Dermis microvascular lymphatic vessel endothelial cell (primary cell): ENCODE measurements at places on chromosomes 4 and X. TPM values are rescaled to one million over a fixed set of nuclear protein-coding genes. Genes with fewer than 3 reads are reported as not detected.

- DNase-seq, result no peak
Observed at GRCh38 chrX:18894156-18894555, 89.8 kb downstream of the PHKA2 start.

DNA sequence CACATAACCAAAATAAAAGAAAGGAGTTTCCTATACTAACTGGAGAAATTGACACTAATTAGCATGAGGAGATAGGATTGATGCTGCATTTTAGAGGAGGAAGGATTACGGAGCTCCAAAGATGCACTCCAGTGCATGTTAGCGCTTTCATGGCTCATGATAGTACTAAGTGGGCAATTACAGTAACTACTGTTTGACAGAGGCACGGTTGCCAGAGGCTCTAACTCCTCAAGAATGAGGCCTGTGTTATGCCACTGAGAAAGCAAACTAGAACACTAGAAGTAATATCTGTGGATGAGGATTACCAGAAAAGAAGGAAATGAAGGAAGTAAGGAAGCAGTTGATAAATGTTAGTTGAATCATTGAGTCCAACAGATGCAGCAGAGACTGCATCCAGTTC, 19.6 kb upstream of the PDGFC start:
- no peak for DNase-seq

DNA sequence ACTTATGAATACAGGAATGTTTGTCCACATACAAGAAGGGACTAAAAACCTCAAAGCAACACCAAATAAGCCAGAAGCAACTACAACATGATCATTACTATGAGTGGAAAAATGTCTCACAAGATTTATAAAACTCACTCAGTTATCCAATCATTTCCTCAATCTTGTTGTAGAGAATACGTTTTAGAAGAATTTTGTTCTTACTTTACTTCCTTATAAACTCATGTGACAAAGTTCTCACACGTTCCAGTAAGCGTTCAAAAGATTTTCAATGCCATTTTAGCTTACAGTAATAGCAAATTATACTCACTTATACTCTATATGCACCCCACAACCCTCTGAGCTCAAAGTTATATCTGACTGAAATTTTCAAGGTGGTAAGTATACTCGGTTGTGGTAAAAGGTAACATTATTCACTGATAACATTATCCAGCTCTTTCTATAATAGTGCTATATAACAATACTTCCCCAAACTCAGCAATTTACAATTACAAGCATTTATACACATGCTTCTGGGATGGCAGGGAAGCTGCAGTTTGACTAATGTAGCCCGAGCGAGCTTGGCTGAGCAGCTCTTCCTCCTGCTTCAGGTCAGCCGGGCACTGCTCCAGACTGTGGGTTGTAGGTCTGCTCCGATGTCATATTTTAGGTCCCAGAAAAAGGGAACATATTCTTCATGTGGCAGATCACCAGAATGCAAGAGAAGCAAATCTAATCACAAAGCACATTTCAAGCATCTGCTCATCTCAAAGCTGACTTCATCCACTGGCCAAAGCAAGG, 226.3 kb downstream of the RCHY1 start:
- no peak for DNase-seq

DNA sequence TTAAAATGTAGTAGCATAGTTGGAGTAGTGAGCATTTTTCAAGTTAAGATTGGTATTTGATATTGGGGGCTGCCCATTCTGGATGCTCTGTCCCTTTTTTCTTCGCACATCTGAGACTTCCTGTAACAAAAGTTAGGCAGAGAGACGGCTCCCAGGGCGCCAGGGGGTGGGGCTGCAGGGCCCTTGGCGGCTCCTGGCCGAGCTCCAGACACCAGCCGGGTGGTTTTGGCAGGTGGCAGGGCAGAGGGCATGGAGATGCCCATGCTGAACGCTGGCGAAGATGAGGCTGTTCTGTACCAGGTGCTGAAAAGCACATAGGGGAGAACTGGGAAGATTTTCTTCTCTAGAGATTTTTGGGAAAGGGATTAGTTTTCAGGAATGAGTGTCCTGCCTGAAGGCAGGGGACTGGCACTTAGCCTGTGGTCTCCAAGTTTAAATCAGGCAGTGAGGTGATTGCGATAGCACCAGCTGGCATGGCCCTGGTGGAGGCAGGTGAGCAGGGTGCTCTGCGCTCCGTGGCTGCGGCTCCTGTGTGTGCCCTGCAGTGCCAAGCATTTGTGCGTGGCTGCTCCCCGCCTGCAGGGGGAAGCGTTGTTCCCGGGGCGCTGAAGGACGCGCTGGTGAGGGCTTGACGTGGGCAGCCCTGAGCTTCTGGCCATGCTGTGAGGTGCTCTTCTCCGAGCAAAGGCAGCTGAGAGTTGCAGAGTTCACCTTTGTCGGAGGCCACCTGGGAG, 23.6 kb upstream of the HGFAC start:
- DNase-seq, result no peak

DTHD1 gene
- total RNA-seq, result not detected in 2 replicates

ADAM29 gene
- not detected in 2 replicates for total RNA-seq

NSUN7 gene
- total RNA-seq, result under 0.01 TPM in 1 of 2 replicates, not detected in the other
